ENCODE measurements at places on chromosomes 1 and 21.
A peak's percentile ranks its signal among the peaks of the same experiment; 100 is the strongest.

DNA sequence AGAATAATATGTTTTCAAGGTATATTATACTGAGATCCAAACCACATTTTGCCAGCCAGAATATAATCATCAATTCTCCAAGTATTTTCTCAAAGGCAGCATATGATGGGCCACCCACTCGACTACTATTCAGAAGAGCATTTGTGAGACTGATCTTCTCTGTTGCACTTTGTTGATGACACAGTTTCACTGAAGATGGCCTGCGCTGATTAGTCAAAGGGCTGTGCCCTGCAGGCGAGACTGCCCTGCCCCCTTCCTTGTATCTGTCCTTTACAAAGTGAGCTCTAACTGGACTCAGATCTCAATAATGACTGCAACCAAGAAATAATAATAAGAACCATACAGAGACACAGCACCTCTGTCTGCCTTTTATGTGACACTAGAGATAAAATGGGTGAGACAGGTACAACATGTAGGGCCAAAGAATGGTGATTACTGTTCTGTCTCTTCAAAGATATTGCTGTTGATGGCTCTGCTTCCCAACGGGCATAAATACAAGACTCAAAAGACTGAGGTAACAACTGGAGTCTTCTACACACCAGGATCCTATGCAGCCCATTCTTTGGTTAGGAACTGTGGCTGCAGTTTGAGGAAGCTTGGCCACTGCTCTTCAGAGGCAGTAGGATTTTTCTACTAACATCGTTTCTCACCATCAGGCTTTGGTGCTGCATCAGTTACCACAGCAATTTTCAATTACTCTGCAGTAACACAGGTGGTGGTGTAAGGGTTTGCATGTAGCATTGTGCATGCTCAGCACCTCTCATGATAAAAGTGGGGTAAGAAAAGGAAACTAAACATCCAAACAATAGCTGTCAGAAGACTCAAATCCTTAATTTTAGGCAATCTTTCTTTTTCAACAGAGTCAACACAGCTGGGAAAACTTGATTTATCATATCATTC, 481.1 kb downstream of the PTBP2 start:
- no peak for DNase-seq

GRCh38 chr1:201716742-201717135, 112.2 kb upstream of the IPO9 start:
- no peak for DNase-seq

- DNase-seq = peak; percentile 40
Observed at GRCh38 chr21:21163904-21164303, 165.7 kb downstream of the NCAM2 start.

- DNase-seq = no peak
Observed at GRCh38 chr1:228143480-228144192, 3.6 kb downstream of the GUK1 start.

DNA sequence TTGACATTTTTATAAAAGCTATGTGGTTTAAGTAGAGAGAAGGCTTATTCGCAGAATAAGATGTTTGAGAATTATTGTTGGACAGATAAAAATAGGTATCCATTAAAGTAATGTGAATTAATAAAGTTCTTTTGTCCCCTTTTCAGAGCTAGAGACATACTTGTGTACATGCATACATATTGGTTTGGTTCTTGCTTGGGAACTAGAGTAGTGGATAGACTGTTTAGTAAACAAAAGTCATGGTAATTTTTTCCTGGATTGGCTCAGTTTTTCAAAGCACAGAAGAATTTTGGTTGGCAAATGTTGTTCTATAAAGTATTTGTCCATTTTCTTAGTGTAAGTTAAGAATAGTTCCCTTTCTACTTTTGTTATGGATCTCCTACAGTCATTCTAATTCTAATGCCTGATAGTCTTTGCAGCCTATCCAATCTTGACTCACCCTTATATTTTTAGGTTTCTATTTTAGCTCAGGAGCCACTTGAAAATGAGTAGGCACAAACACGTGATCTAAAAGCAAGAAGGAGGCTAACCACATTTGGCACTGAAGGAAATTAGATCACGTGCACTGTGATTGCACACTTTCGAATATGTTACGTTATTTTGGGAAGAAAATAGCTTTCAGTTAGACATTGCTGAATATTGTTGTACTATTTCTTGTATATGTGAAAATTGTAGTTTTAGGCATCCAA, 47.0 kb downstream of the RABGAP1L start:
- DNase-seq = peak; percentile 24

DNA sequence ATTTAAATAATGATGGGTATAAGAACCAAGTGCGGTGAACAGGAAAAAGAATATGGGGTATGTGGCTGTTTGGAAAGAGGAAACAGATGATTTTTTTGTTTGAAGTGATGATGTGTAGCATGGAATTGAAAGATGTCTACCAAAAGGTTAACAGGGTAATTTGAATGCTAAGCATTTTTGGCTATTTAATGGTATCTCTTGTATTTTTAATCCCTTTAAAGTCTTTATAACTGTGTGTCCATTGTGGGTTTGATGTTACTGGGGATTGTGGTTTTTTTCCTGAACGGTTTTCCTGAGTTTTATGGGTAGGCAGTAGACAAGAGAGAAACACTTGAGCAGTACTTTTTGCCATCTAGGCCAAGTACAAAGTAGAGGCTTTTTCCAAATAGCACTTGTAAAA, 63.2 kb downstream of the PRDM2 start:
- DNase-seq = no peak

GRCh38 chr21:34355570-34355969, 8.2 kb upstream of the KCNE2 start:
- DNase-seq = no peak

All from CD4-positive, alpha-beta memory T cell (primary cell).